ENCODE measurements at places on chromosomes 2 and 18.

DNA sequence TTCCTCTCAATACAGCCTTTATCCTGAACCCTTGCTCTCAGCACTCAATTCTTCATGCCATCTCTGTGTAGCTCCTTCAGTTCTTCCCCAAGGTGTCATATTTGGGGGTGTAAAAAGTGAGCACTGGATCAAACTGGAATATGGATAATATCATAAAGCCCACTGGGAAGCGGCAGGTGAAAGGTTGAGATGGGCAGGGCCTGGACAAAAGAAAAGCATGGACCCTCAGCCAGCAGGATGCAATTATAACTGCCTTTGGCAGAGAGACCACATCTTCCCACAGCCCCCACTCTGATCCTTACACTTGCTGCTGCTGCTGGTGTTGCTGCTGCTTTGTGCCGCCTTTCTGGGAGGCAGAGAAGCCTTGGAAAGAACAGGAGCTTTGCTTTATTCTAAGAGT, 31.2 kb upstream of the STPG4 start:
- DNase-seq = no peak

DNA sequence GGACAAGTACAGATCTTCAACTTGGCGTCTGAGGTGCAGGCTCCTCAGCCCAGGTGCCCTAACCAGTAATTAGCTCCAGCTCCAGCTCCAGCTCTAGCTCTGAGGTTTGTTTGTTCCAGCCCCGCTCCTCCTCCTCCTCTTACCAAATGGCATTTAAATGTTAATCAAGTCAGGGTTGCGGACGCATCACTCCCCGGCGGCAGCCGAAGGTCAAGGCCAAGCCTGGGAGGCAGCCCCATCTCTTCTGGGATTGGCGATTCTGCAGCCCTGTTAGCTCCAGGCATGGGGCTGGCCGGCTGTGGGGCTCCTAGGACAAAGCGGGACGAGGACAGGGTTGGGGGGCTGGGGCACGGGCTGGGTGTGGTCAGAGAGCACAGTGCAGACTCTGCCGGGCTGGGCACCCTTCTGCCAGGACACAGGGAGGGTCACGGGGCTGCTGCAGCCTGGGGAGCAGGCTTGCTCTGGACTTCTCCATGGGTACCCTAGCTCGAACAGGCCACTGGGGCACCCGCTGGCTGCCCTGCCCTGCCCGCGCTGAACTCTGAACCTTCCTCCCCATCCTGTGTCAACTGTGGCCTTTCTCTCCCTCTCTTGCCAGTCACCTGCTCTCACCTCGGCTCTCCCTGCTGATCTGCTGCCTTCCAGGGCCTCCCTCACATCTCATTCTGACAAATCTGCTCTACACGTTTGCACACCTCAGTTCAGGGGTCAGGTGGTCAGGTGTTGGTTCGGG, 203.3 kb downstream of the CELF4 start:
- peak; percentile 96 for DNase-seq

DNA sequence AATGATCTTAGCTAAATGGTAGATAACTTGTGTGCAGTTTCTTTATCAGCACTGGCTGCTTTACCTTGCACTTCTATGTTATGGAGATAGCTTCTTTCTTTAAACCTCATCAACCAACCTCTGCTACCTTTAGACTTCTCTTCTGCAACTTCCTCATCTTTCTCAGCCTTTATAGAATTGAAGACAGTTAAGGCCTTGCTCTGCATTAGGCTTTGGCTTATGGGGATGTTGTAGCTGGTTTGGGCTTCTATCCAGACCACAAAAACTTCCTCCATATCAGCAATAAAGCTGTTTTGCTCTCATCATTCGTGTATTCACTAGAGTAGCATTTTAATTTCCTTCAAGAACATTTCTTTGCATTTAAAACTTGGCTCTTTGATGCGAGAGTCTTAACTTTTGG, 123.7 kb downstream of the PIK3C3 start:
- no peak for DNase-seq

DNA sequence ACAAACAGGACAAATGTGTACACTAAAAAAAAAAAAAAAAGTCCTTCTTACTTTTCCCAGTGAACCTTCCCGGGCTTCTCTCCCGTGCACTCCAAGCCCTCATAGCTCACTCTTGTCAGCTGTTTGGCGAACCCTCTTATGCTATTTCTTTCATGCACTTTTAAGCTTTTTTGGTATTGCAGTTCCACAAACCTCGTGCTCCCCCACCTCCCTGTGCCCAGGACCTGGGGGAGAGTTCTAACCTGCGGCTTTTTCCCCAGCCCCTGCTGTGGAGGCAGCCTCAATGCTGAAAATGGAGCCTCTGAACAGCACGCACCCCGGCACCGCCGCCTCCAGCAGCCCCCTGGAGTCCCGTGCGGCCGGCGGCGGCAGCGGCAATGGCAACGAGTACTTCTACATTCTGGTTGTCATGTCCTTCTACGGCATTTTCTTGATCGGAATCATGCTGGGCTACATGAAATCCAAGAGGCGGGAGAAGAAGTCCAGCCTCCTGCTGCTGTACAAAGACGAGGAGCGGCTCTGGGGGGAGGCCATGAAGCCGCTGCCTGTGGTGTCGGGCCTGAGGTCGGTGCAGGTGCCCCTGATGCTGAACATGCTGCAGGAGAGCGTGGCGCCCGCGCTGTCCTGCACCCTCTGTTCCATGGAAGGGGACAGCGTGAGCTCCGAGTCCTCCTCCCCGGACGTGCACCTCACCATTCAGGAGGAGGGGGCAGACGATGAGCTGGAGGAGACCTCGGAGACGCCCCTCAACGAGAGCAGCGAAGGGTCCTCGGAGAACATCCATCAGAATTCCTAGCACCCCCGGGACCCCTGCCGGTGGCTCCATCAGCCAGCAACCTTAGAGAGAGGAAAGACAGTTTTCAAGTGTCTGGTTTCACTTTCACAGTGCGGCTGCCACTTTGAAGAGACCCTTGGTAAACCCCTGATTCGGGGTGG, 826 bp downstream of the KCNE4 start:
- DNase-seq = no peak

Data from NCI-H69 (cell line).